GM12878 (cell line): ENCODE measurements at places on chromosomes 13 and 19. TPM values are rescaled to one million over a fixed set of nuclear protein-coding genes. Genes with fewer than 3 reads are reported as not detected.

GRCh38 chr13:27334774-27335435 lies 64.3 kb downstream of the RASL11A start:
- DNase-seq: no peak

- DNase-seq: no peak
These were observed 401.2 kb downstream of the IRS2 start for GRCh38 chr13:109385242-109385560.

- DNase-seq: no peak
These were observed 8.2 kb upstream of the MEIS3 start for GRCh38 chr19:47427241-47428176.

DNA sequence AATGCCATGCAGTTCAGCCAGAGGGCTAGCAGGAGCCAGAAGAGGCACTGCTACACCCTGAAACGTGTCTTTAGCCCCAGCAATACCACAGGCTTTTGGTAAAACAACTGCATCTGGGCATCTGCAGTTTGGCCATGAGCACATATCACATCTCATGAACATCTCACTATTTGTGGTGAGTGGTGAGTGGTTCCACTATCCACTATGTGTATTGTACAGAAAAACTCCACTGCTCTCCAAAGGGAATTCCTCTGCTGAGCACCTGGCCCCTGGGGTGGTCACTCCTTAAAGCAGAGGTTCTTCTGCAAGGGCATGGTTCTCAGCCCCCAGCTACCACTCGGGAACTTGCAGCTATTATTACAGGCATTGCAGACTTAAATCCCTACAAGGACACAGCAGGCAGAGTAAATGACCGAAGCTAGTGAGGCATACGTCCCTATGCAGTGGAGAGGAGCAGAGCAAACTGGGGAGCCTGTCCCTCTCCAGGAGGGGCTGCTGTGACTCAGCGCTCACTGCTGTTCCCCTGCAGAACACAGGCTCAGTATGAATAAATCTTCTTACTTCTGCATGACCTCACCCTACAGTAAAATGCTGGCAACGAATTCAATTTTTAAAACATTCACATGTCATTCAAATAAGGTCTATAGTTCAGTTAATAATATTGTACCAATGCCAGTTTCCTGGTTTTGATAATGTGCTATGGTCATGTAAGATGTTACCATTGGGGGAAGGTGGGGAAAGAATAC lies 332.4 kb upstream of the ZNF507 start:
- no peak for DNase-seq

KIR3DL2 gene
- not detected in 2 replicates for polyA plus RNA-seq

DCUN1D2 gene
- polyA plus RNA-seq: 4.7 and 6.2 TPM in 2 replicates
